ENCODE measurements at places on chromosomes 7 and 10. TPM values are rescaled to one million over a fixed set of nuclear protein-coding genes. Genes with fewer than 3 reads are reported as not detected.

Gene EN2
- not detected for total RNA-seq

DNA sequence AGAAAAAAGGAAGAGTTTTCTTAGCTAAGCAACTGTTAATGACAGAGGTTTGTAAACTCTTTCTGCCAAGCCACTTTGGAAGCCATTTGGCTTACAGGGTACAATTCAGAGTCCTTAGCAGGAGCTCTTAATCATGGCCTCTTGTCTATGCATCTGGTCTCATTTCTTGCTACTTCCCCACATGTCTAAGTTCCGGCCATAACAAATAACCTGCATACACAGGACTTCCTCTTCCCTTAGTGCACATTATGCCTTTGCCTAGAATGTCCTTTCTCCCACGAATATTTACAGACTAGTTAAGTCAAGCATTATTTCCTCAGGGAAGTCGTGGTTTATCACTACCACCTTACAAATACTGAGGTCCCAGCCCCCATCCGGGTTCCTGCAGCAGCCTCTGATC lies 8.6 kb upstream of the UPF2 start:
- no peaks in the 10 kb centered on the region for H3K36me3 ChIP-seq
- H3K4me1 ChIP-seq: peaks cover 4% of the 10 kb centered on the region
- no peaks in the 10 kb centered on the region for H3K27me3 ChIP-seq

DNA sequence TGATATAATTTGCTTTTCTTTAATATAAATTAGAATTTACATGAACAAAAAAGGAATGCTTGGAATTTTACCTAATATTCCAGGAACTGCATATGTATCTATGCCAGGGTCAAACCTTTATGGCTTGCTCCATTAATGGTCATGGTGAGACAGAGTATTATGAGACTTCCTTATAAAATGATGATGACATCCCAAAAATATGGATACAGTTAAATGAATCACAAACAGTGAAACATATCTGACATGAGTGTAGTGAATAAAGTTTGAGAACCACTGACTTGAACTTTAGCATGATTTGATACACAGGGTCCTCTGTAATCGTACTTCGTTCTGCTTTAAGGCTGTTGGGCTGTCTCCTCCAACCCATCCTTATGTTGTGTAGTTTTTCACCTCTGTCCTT lies 51.8 kb downstream of the MARCHF5 start:
- no peak overlapping the region for H3K27ac ChIP-seq
- peaks cover 5% of the 10 kb centered on the region for H3K36me3 ChIP-seq

DNA sequence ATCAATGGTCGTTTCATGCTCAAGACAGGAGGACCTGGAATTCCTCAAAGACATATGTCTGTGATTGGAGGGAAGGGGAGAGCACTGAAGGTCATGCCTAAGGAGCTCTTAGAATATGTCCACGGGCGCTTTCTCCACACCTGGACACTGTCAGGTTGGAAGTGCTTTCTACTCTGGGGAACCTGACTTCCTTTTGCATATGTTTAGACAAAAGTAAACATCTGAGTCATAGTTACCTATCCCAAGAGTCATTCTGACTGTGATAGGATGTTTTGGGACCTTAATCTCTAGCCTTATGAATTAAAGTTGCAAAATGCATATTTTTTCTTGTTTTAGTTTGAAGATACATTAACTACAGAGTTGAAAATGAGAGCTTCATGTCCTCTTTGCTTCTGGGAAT lies 251.7 kb downstream of the KLF6 start:
- peaks cover 21% of the 10 kb centered on the region for H3K4me1 ChIP-seq
- H3K27me3 ChIP-seq: no peaks in the 10 kb centered on the region
- no peaks in the 10 kb centered on the region for H3K36me3 ChIP-seq
- H3K27ac ChIP-seq: no peak overlapping the region
- H3K4me3 ChIP-seq: no peak overlapping the region
- no peak for DNase-seq
